ENCODE measurements at places on chromosomes 7 and 10.
A peak's percentile ranks its signal among the peaks of the same experiment; 100 is the strongest.

GRCh38 chr7:151274936-151275812 is 26.7 kb upstream of the SMARCD3 start:
- no peak for DNase-seq

DNA sequence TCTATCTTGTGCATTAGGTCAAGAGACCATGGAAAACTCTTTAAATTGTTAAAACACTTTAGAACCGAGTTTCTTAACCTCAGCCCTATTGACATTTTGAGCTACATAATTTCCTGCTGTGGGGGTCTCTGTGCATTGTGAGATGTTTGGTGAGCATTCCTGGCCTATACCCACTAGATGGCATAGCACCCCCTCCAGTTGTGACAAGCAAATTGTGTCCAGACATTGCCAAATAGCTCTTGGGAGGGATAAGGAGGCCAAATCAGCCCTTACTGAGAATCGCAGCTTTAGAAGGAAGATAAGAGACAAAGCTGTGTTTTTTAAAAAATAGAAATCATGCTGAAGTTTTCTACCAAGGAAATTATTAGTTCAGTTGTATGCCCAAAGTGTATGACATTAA is 1158.5 kb upstream of the C7orf33 start:
- peak; percentile 44 for DNase-seq

GRCh38 chr10:93595378-93596161 is 5.5 kb downstream of the RBP4 start:
- no peak for DNase-seq

GRCh38 chr10:130023454-130024230 is 59.6 kb upstream of the EBF3 start:
- DNase-seq: no peak

GRCh38 chr10:90816466-90816865 is 41.4 kb downstream of the HTR7 start:
- DNase-seq: no peak

DNA sequence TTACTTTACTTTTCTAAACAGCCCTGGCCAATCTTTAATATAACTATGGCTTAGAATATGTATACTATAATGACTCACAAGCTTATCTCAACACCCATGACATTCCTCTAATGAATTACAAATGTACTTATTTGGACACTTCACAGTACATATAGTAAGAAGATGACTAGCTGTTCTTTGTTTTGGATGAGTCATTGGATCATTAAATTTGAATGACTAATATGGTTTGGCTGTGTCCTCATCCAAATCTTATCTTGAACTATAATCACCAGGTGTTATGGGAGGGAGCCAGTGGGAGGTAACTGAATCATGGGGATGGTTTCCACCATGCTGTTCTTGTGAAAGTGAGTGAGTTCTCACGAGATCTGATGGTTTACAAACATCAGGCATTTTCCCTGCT is 807.5 kb upstream of the SORCS1 start:
- peak; percentile 27 for DNase-seq

DNA sequence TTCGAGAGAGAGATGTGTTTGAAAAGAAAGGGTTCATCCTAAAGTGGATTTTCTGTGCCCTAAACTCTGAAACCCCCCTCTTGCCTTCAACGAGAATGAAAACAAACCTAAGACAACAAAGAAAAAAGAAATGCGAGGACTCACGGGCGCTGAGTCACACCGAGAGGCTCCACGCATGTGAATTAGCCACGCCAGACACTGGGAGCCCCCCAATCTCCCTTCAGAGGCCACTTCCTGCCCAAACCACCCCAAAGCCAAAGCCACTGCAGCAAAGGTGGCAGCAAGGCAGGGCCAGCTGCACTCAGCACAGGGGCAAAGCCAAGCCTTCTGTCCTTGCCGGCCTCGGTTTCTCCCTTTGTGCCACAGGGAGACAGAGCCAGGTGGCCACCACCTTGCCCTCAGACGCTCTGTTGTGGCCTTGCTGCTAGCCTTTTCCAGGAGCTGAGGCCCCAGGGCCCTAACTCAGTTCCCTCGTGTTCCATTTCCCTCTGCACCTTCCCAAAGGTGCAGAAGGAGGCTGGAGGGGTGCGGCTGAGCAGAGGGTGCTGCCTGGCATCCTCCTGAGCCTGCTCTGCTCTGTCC is 93.3 kb downstream of the FAM53B start:
- DNase-seq: no peak

DNA sequence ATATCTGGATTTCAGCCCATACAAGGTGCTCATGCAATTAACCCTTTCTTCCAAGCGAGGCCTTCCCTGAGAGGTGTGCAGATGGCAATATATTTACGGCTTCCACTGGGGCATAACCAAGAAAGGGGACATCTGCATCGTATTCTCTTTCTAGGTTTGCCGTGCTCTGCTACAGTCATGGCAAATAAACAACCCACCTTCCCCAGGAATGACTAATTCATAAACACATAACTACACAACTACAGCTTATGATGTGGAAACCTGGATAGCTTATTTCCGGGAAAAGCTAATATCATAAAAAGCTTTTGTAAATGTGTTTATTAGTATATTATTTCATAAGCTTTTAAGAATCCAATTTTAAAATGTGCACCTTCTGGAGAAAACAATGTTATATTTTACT is 120.0 kb downstream of the CAMK1D start:
- DNase-seq: no peak

GRCh38 chr7:127900732-127901685 is 130.2 kb downstream of the LRRC4 start:
- no peak for DNase-seq

GRCh38 chr7:157499121-157499834 is 162.5 kb downstream of the DNAJB6 start:
- no peak for DNase-seq

DNA sequence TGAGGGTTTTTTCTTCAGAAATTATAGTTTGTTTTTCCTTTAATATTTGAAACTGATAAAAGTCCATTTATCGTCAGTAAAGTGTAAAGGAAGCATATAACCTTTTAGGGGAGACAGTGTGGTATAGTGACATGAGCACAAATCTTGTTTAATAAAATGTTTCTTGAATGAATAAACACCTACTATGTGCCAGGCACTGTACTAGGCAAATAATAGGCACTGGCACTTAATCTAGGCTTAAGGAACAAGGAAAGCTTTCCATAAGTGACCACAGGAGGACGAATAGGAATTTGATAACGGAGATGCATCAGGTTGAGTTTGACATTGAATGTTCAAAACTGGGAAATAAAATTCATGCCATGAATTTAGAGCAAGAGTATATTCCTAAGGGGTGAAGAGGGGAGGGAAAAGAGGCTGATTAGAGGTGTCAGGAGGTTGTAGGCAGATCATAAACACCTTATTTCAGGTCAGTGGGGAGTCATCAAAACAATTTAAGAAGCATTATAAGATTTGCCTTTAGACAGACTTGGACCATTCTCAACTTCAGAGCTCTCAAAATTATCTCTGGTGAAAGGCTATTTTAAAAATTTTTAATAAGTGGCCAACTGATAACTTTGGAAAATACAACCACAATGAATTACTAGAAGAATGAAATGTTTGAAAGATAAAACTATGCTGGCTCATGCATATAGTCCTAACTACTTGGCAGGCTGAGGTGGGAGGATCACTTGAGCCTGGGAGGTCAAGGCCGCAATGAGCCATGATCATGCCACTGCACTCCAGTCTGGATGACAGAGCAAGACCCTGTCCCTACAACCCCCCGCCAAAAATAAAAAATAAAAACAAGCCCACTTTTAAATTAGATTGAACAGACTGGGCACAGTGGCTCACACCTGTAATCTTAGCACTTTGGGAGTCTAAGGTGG is 22.4 kb downstream of the RALA start:
- no peak for DNase-seq

DNA sequence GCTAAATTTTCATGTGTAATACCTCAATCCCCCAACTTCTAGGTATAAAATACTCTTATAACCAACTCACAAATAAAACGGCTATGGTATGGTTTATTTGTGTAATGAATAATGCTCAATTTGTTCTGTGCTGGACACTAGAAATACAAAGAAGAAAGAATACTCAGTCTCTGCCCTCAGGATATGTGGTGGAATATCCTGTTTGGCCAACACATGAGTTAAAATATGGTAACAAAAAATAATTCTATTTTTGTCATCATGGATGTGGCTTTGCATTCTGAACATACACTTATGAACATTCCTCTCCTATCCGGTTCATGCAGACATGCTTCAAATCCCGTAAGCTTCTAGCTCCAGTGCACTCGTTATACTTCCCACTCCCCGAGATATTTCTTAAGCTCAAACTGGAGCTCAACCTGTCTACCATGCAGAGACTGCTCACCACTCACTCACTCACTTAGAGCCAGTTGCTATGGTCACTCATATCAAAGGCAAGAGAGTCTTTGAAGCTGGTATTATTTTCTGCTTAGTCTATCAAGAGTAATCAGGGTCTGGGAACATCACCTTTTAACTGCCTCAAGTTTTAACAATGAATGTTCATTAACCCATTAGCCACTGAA is 53.8 kb upstream of the SLC16A12 start:
- peak; percentile 17 for DNase-seq

- DNase-seq: no peak
Observed at GRCh38 chr7:93736668-93737369, 153.7 kb downstream of the TFPI2 start.

DNA sequence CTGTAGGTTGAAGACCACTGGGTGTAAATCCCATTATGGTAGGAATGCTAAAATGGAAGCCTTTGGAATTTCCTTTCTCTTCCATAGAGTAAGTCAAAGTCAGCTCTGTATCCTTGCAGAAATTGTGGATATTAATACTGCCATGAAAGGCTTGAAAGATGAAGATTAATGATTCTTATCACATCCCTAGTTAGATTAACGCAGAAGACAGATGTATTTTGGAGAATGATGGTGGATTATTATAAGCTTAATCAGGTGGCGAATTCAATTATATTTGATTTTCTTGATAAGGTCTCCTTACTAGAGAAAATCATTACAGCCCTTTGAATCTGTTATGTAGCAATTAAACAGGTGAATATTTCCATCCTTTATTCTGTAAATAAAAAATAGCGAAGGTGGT is 270.1 kb downstream of the PHF14 start:
- no peak for DNase-seq

- no peak for DNase-seq
Observed at GRCh38 chr10:35577926-35578617, 27.1 kb upstream of the GJD4 start.

DNA sequence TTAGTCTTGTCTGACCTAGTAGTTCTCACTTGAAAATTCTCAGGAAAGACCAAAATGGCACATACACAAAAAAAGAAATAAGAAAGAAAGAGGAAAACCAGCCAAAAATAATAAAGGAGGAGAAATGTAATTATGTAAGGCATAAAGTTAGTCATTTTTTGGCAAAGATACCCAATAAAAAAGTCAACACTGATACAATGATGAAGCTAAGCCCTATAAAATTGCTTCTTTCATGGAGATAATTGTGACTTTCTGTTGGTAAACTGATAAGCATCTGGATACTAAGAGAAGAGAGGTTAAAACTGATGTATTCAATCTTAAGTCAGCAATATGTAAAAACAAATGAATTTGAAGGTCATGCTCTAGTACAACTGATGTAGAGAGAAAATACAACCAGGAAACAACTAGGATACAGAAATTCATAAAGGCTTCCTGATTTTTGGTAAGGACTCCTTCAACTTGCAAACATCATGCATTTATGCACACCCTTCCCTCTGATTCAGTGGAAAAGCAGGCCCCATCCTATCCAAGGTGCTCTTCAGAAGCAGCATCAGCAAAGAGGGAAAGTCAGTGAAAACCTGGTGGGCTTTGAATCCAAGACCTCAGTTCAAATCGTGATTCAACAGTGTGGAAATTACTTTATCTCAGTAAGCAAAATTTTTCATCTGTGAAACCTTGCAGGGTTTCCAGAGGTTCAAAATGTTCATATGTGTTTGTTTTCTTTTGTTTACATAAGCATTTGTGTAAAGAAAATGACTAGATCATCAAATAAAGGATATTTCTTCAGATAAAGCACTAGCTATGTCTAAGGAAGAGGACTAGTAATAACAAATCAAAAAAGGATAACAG is 32.6 kb downstream of the IMMP2L start:
- DNase-seq: peak; percentile 22

GRCh38 chr10:12063483-12063818 is 5.3 kb upstream of the DHTKD1 start:
- DNase-seq: no peak

GRCh38 chr10:33631991-33632390 is 297.5 kb upstream of the NRP1 start:
- DNase-seq: no peak

- no peak for DNase-seq
Observed at GRCh38 chr10:46020344-46020657, 10.1 kb downstream of the NCOA4 start.

GRCh38 chr10:108684431-108684830 is 1238.9 kb downstream of the XPNPEP1 start:
- DNase-seq: no peak

GRCh38 chr7:98303176-98303865 is 21.8 kb downstream of the BRI3 start:
- no peak for DNase-seq

DNA sequence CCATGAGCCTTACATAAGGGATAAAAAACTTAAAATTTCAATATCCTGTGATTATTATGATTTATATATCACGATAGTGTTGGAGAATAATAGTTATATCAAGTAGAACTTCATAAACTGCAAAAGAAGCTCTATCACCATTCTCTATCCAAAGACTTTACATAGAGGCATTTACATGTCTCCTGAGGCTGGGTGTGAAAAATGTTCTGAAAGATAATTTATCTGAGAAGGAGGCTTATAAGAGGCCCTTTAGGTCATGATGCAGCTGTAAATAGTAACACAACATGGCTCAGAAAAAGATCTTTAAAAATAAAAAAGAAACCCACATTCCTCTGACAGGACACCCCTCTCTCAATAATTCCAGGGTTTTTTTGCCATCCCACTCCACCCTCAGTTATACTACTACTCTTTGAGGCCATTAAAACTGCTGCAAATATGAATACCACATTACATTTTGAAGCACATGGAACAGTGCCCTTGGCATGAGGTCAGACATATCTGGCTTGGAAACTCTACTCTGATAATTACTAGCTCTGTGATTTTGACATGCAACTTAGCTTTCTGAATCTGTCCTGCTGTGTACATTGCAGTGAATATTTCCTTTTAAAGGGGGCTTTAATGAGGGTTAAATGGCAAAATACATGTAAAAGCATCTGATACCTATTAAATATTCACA is 55.5 kb downstream of the SLC16A12 start:
- no peak for DNase-seq

DNA sequence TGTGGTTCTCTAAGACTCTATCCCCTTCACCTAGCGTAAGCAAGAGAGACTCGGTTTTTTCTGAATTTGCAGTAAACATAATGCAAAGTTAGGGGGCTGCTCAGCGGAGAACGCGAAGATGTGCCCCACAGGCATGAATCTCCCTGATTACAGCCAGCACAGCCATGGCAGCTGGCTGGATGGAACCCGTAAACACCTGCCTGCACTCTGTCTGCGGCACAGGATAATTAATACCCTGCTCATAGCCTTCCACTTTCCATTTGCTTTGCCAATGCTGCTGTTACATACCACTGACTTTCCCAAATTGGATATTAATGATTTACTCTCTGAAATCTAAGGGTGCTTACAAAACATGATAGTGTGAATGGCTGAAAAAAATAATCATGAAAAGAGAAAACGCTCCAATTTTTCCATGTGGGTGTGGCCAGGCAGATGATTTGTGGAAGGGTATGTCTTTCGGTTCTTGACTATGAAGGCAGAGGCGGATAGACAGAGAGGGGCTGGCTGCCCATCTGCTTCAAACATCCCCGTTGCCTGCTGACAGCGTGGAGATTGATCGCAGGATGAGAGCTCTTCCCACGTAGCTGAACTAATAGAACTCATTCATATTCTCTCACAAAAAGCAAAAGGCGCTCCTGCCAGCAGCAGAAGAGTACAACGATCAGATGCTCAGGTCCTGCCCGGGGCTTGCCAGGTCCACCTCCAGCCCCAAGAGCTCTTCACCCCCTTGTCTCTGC is 193.2 kb upstream of the GHITM start:
- DNase-seq: no peak

- DNase-seq: peak; percentile 79
Observed at GRCh38 chr10:63106111-63106755, 26.9 kb upstream of the NRBF2 start.

Data from EL (cell line).